ENCODE measurements at places on chromosomes 3 and 15.

GRCh38 chr3:127092368-127092767 is 100.6 kb upstream of the PRR23E start:
- DNase-seq: no peak

DNA sequence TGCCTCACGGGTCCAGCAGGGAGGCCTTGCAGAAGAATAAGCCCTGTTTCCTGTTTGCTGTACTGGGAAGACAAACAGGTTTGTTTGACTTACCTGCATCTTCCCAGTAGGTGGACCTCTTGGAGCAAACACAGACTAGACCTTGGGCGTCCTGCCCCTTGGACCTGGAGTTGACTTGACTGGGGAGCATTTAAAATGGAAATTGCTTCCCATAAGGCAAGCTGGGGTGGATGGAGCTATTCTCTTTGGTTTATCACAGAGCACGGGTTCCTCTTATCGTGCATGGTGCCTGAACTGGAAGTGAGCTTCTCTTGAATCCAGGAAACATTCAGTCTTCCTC is 151.4 kb downstream of the RPLP1 start:
- no peak for DNase-seq

GRCh38 chr15:46996359-46996758 is 720.9 kb upstream of the SEMA6D start:
- no peak for DNase-seq

GRCh38 chr3:191388823-191389222 is 58.5 kb upstream of the UTS2B start:
- no peak for DNase-seq

DNA sequence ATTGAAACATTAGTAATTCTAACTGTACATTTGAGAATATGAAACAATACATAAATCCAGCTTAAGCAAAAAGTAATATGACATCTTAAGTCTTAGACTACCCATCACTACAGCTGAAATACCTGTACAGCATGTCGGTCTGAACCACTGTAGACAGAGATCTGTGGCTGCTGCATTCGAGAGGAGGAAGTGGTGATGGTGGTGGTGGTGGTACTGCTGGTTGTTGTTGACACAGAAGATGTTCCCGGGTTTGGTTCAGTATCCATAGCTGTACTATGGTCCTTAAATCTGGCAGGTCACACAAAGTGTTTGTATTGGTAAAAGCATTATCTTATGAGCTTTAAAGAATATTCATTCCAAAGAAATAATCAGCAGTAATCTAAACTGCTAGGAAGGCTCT is 2.9 kb downstream of the PHC3 start:
- no peak for DNase-seq

GRCh38 chr3:144380849-144381248 is 409.2 kb downstream of the DIPK2A start:
- DNase-seq: no peak

GRCh38 chr3:38988955-38989354 is 62.8 kb downstream of the SCN11A start:
- DNase-seq: no peak

DNA sequence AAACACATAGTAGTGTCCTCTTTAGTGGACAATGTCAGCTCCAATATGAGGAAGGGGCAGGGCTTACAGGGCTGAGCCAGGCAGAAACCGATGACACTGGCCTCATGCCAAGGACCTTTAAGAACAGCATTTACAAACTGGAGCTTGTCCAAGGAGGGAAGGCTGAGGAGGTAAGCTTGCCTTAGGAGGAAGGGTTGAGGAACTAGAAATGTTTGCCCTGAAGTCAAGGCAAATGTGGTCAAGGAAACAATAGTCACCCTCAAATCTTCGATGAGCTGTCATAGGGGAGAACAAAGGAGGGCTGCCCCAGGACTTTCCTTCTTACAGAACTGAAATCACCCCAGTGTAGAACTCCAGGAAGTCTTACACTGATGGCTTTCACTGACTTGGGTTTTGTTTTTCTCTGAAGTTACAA is 136.4 kb downstream of the LIPC start:
- no peak for DNase-seq

- no peak for DNase-seq
Measured at GRCh38 chr3:50242381-50242770, 6.4 kb downstream of the GNAI2 start.

DNA sequence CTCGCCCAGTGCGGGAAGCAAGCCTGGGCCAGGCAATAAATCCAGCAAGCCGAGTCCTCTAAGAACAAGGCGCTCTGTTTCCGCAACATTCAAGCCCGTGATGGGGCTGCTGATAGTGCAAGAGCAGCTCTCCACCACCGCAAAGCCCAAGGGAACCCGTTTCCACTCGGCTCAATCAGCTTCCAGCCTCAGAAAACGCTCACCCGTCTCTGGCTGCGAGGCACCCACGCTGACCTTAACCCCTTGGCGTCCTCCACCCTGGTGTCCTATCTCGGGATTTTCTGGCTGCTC is 17.8 kb downstream of the SPATA12 start:
- DNase-seq: no peak

DNA sequence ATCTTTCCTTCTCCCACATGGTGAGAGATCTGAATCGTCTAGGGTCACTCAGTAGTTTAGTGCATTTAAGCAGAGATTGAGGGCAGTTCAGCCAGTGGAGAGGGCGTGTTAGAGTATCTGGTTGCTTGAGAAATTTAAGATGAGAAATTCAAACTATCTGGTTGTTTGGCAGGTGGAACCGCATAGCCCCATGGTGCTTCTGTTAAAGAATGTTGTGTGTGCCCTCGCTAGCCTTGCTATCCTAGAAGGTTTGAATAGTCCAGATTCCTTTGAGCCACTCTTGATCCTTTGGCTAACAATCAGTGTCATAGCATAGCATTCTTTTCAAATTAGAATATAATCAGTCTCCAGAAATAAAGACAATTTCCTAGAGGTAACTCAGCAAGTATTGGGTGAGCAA is 32.1 kb downstream of the ABHD17C start:
- no peak for DNase-seq

DNA sequence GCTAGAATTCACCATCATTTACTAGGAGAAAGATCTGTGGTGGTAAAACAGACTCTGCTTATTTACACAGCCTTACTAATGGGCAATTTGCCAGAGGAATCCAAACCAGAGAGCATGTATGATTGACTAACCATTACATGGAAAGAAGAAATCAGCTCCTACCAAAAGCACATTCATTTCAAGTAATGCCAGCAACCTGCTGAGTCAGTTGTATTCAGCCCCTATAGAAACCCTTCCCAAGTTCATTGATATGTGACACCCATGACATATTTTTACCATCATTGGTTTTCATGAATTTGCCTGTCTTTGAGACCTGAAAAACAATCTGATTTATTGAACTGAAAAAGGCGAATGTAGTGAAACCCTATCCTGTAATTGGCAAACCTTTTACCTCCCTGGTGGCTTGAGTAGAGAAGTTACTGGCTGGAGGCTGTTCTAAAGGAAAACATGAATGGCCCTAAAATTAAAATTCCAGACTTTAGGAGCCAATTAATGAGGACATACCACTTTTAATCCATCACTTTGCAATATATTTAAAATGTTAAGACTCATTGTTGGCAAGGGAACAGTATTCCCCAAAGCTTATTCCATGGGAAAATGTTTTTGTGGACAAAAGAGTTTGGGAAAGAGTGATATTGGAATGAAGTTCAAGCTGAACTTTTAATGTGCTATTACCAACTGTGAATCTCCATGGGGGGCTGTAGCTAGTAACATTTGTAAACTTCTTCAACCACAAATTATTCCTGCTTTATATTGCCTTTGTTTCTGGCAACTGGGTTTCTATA is 542.9 kb downstream of the FHIT start:
- peak; percentile 47 for DNase-seq
